ENCODE measurements at places on chromosomes 4 and X.

GRCh38 chr4:63122955-63123354 lies 1286.3 kb downstream of the TECRL start:
- DNase-seq: no peak

GRCh38 chrX:30819080-30819479 lies 70.0 kb downstream of the TAB3 start:
- DNase-seq: no peak

DNA sequence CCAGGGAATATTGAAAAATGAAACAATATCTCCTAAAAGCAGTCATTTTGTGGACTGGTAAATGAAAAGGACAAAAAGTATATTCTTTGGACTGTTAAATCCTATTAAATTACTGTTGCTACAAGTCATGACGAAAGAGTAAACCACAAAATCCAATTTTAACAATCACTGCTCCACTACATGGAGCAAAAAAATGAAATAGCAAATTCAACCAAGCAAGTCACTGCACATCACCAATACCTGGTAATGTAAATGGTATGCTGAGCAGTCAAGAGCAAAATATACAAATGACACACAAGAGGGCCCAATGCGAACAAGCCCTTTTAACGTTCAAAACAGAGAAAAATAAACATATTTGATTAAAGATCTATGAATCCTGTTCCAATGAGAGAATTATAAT lies 126.2 kb downstream of the KLHL13 start:
- DNase-seq: no peak

GRCh38 chrX:11137543-11138139 lies 26.5 kb downstream of the HCCS start:
- DNase-seq: no peak

- DNase-seq: no peak
These were observed 80.1 kb downstream of the PJA1 start for GRCh38 chrX:69085151-69085550.

- DNase-seq: no peak
These were observed 40.9 kb upstream of the EOLA2 start for GRCh38 chrX:149979126-149979644.

DNA sequence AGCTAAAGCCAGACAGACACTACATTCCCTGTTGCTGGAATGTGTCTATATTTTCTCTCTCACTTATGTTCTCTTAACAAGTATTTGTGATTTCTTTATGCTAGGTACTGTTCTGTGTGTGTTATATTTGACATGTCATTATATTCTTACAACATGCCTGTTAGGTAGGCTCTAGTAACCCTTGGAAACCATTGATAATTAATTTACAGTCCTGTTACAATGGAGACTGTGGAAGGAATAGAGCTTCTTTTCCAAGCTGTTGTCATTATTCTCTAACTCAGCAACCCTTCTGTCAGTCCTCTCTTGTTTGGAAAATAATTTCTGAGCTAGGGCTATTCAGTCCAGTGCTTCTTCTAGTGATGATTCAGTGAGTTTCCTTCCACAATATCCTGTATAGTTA lies 419.1 kb upstream of the BOD1L1 start:
- DNase-seq: no peak
